Stimulated activated CD4-positive, alpha-beta T cell treated with anti-CD3 and anti-CD28 coated beads, TNF-alpha, amount 100 ng/mL, for 48 hours (primary cell): ENCODE measurements at places on chromosomes 11 and 22.

DNA sequence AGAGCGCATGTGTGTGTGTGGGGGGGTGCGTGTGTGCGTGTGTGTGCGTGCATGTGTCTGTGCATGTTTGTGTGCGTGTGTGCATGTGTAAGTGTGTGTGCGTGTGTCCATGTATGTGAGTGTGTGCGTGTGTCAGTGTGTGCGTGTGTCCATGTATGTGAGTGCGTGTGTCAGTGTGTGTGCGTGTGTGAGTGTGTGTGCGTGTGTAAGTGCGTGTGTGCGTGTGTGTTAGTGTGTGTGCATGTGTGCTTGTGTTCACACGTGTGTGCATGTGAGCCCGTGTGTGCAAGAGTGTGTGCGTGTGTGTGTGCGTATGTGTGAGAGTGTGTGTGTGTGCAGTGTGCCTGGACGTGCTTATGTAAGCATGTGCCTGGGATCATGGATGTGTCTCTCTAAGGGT, 14.7 kb upstream of the APOL6 start:
- no peak for DNase-seq

GRCh38 chr22:32754413-32755041, 47.0 kb upstream of the TIMP3 start:
- no peak for DNase-seq

GRCh38 chr22:36986242-36986821, 32.9 kb downstream of the TST start:
- DNase-seq, result peak; percentile 29

- DNase-seq, result peak; percentile 44
Observed at GRCh38 chr11:47186076-47186699, at the start of gene PACSIN3. PACSIN3 (minus strand) TSS chr11:47186434; CDS start chr11:47182727, 3,707 bp downstream.

- DNase-seq, result no peak
Observed at GRCh38 chr11:45245218-45246045, 40.7 kb downstream of the SYT13 start.

DNA sequence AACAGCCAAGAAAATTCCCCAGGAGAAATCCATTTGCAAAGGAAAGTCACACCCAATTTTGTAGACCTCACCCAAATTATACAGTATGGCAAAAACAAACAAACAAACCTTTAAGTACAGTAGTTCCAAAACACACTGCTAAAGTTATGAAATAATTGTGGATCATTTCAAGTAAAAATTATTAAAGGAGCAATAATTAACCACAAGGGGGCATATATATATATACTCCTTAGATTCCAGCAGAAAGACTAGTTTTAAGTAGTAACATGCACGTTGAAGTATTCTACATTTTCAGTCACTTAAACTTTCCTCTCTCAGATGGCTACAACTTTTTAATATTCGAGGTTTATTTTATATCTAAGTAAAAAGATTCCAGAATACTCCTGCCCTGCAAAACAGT, 26.8 kb downstream of the RNF141 start:
- DNase-seq, result no peak

GRCh38 chr11:77039491-77040400, 5.5 kb downstream of the B3GNT6 start:
- DNase-seq, result no peak

DNA sequence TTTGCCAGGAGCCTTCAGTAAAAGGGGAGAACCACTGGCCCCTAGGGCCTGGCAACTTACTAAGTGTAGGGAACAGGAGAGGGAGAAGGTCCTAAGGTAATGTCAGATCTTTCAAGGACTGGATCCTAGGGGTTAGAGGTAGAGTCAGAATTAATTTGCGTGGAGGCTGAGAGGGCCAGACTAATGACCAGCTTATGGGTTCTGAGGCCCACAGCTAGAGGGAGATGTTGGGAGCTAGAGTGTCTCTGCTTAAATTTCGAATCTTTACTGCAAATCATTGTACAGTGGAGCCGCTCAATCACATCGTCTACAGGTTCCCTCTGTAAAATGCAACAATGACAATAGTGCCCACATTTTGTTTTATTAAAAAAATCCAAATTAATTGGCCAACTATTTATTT, 31.4 kb downstream of the CLMP start:
- DNase-seq, result no peak

DNA sequence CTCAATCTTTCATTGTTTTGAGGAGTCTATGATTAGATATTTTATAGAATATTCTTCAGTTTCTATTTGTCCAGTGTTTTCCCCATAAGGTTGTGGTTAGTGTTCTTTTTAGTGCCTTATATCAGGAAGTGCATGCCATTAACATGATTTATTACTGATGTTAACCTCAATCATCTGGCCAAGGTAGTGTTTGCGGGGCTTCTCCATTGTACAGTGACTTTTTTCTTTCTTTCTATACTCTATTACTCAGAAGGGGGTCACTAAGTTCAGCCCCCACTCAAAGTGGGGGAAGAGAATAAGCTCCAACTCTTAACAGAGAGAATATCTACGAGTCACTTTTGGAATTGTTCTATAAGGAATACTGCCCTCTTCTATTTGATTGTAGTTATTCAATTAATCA, 415.8 kb downstream of the DYNC2H1 start:
- no peak for DNase-seq

- DNase-seq, result no peak
Observed at GRCh38 chr11:2794046-2794967, 91.3 kb downstream of the CDKN1C start.

- DNase-seq, result no peak
Observed at GRCh38 chr11:16160146-16160545, 196.2 kb downstream of the SOX6 start.

GRCh38 chr22:50311606-50312351, 4.3 kb upstream of the PLXNB2 start:
- DNase-seq, result no peak

GRCh38 chr11:134025082-134025429, 43.8 kb upstream of the JAM3 start:
- no peak for DNase-seq

GRCh38 chr11:118277312-118277711, 13.2 kb upstream of the MPZL2 start:
- DNase-seq, result no peak

GRCh38 chr22:37804881-37805809, 2.6 kb upstream of the GCAT start:
- DNase-seq, result peak; percentile 70

- no peak for DNase-seq
Observed at GRCh38 chr11:16166571-16166970, 189.8 kb downstream of the SOX6 start.

DNA sequence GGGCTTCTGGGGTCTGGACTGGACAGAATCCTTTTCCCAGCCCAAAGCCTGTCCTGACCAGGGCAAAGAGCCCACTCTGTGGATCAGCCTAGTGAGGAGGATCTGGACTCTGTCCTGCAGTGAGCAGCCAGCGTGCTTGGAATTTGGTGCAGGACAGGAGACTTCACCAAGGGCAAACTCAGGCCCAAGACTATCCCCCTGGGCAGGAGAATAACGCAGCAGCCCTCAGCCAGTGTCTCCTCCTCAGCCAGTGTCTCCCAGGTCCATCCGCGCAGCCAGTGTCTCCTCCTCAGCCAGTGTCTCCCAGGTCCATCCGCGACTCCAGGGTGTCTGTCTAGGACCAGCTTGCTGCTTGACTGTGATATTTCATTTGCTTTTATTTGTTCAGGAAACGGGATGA, 1334.0 kb downstream of the TBC1D22A start:
- DNase-seq, result no peak

DNA sequence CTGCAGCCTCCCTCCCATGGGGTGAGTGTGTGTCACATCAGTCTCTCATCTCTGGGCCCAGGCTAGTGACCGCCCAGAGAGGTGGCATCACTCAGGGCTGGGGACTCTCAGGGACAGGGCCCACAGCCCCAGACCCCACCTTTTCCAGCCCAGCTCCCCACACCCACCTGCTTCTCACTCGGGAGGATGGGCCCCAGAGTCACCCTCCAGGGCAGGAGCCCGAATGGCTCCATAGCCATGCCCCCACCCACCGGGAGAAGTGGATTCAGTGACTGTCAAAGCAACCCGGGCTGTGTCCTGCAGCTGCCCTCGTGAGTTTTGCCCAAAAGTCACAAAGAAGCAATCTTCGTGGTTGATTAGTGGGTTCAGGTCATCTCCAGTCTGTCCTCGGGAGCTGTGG, 26.0 kb downstream of the PARVG start:
- no peak for DNase-seq

DNA sequence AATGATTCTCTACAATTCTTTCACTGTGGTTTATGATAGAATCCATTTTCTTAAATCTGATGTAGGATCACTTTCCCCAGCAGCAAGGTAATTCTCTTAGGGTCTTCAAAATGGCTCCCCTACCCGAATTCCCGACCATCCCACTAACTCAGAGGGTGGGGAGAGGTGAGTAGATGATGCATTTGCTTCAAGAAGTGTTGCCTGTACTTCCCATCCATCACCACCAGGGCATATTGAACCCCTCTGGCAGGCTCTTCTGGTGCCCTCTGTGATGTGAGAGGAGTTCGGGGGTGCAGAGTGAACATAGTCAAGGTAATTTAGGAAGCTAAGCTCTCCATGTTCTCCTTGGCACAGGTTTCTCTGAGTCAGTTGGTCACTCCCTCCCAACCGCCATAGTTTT, 52.3 kb downstream of the ZNRF3 start:
- DNase-seq, result no peak

- DNase-seq, result no peak
Observed at GRCh38 chr11:65400307-65401072, 14.1 kb downstream of the FRMD8 start.

DNA sequence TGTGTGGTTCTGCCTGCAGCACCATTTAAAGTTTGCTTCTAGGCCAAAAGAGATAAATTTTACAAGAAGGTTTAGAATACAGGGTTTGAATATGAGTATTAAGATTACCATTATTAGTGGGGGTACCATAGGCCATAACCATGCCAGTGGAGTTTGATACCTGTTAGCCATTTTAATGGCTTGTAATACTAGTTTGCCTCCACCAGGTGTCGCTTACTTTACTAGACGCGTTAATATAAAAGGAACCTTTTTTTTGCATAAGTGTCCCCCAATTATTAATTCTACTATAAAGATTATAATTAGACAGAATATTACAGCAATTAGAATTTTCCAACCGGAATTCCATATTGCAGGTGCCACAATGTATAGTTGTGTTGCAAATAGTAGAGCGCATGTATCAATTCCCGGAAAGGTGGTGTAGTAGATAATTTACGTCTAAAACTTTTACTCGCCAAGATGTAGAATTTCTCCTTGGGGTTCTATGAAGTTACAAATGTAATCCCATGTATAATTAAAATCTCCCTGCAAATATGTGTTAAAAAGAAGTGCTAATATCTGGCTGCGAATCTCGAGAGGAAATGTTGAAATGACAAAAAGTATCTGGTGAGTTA, 16.1 kb downstream of the MS4A6E start:
- no peak for DNase-seq
